Activated CD4-positive, alpha-beta T cell treated with anti-CD3 and anti-CD28 coated beads, Interleukin-2, Interleukin-4, amounts not matched to agents 100 ng/mL and 50 ng/mL, durations not matched to agents 16 hours and 8 hours (primary cell): ENCODE measurements at places on chromosomes 7 and 10.

GRCh38 chr10:79070081-79070605 is 1.4 kb downstream of the ZMIZ1 start:
- DNase-seq, result no peak

- no peak for DNase-seq
These were observed 23.9 kb downstream of the SLC18A2 start for GRCh38 chr10:117264782-117265181.

GRCh38 chr7:44433255-44434022 is 57.0 kb downstream of the NUDCD3 start:
- DNase-seq, result no peak

DNA sequence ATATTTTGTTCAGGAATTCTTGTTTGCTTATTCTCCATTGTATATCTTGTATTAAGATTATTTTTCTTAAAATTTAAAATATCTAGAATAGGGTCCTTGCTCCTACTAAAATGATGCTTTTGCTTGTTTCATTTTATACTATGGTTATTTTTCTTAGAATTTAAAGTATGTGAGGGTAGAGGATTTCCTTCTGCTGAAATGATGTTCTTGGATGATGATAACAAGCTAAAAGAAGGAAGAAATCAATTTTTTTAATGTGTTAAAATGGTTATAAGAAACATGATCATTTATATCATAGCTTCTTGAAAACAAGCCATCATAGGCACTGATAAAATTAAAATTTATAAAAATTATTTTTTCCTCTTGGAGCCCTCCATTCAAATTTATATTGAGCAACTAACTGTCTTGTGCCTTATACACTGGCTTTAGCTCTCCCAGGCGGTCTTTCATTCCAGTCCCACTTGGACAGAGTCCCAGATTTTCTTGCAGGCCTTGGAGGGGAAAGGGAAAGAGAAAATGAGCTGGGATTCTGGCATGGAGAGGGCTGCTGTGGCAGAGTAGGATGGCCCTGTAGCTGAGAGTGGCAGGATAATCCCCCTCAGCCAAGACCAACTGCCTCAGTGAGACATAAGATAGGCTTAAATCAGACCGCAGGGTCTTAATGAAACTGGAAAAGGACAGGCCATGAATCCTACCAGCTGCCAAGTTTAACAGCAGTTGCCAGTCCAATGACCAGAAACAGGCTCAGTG is 60.2 kb downstream of the DNAJB9 start:
- DNase-seq, result no peak

- no peak for DNase-seq
These were observed 233.0 kb downstream of the DNAJB9 start for GRCh38 chr7:108802650-108803049.

DNA sequence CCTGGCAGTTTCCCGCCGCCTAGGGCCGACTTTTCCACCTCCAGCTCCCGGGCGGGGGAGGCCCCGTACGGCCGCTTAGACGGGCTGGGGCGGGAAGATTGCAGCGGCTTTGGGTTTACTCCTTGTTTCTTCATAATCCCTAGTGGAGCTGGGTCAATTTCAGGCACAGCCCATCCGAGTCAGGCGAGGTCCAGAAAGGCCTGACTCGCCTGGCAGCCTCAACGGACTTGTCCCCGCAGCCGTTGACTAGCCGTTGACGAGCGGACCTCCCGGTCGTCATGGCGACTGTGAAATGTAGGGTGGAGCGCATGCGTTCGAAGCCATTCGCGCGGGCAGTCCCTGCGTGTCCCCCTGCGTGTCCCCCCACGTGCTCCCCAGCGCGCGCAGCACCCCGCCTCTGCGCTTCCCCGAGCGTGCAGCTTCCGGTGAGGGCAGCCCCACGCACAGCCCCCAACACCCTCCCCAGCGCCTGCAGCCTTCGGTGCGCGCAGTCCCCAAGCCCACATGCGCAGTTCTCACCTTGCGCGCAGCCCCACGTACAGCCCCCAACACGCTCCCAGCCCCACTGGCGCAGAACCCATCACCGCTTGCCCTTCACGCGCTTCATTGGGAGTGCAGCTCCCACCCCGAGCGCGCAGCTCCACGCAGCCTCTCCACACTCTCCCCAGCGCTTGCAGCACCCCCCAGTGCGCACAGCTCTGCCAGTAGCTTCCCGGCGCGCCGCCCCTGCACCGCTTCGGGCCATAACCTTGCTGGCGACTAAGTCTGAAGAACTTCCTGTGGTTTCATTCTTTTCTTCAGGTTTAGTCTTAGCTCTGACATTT is 67.8 kb downstream of the TBX20 start:
- DNase-seq, result peak; percentile 2

DNA sequence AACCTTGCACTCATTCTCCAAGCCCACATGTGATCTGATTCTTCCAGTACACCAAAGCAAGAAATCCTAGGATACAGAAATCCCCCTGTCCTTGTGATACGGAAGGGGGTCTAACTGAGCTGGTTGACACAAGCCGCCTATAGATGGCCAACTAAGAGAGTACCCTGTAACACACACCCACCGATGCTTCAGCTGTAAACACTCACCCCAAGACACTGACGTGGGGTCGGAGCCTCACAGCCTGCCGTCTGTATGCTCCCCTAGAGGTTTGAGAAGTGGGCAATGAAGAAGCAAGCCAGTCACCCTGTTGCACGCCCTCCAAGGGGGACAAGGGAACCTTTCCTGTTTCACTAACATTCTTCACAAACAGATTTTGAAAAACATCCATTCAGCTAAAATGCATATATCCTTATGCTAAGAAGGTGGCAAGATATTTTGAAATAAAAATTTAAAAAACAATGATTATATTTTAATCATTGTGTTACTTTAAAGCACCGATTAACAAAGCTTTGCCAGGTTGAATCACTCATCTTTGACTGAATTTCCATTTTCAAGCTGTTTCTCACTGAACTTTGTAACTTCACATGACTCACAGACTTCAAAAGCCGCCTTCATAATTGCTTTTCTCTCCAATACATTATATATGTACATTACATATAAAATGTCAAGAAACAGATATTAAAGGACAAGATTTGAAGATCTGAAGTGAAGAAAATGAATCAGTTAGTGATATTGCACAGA is 329.3 kb downstream of the ARL4A start:
- DNase-seq, result no peak

DNA sequence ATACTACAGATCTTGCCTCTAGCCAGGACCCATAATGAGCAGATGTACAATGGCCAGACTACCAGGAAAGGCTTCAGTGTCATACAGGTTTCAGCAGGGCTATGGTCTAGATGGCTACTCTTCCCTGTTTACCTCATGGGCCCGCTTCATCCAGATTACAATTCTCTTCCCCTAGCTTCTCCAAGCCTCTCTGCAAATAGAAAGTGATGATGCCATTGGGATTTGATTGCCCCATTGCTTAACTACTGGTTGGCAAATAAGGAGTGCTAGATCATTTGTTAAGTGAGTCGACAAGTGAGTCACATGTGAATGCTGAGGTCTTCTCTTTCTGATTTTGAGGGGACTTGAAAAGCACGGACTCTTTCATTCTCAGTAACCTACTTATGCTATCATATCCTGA is 361.5 kb upstream of the LRRTM3 start:
- no peak for DNase-seq

GRCh38 chr10:4684434-4684833 is 141.6 kb upstream of the AKR1E2 start:
- DNase-seq, result no peak

DNA sequence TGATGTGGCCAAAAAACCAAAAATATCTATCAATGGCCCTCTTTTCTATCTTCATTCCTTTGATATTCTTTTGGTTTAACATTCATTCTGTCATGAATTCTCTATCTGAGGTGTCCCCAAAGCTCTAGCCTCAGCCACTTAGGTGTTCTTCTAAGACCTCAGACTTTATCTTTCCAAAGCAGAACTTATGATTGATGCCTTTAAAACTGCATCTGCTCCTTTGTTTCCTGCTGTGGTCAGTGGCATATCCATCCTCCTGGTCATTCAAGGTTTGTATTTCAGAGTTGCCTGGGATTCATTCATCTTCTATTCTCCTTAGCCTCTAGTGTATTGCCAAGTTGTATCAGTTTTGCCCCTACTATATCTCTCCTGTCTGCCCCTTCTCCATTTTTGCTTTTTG is 30.6 kb downstream of the FHIP2A start:
- no peak for DNase-seq

DNA sequence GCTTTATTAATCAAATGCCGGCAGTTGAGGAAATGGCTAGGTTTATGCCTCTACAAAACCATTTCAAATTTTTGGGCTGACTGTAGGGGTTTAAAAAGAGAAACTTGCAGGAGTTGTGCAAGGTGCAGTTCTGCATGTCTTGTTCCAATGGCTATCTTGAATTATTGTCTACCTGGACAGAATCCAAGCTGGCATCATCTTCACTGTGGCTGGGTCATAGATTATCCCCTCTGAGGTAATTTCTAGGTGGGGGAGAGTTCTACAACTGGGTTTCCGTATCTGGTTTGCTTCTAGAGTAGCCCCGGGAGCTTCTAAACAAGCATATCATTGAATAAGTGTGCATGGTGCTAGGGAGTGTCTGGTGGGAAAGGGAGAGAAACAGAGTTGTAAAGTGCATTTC is 16.9 kb downstream of the BET1 start:
- DNase-seq, result no peak

DNA sequence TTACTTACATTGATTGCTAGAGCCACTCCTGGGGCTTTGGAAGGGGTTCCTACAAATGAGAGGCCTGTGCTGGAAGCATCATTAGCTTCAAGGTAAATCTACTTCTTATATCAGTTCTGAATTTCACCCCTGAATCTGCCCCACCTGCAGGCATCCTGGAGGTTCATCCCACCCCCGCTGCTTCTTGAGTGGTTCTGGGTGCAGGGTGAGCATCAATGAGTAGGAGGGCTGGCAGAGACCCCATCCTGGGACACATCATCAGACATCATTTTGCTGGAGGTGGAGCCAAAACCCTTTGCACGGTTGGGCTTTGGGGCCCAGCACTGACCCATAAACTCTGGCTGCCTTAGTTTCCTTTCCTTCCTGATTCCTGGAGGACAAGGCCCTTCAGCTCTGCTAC is 143.7 kb downstream of the PTPN20 start:
- no peak for DNase-seq

- DNase-seq, result no peak
These were observed 289.4 kb upstream of the IGFBP3 start for GRCh38 chr7:46210467-46210866.

DNA sequence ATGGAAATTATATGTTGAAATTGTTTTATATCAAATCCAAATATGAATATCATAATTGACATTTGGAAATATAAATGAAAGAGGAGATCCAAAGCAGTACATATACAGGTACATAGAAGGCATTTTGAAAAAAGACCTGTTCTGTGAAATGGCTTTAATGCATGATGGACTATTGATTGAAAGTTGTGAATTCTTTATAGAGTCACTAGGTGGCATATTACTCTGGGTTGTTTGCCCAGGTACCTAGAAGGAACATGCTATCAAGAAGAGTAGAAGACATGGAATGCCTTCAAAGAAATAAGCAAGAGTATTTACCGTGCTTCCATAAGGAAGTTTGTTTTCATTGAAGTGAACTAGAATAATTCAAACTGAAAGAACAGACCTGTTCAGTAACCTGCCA is 160.0 kb upstream of the ANK3 start:
- no peak for DNase-seq

GRCh38 chr10:114064151-114065048 is 20.7 kb downstream of the ADRB1 start:
- DNase-seq, result no peak

GRCh38 chr10:17456032-17456548 is 1.7 kb upstream of the ST8SIA6 start:
- DNase-seq, result no peak

DNA sequence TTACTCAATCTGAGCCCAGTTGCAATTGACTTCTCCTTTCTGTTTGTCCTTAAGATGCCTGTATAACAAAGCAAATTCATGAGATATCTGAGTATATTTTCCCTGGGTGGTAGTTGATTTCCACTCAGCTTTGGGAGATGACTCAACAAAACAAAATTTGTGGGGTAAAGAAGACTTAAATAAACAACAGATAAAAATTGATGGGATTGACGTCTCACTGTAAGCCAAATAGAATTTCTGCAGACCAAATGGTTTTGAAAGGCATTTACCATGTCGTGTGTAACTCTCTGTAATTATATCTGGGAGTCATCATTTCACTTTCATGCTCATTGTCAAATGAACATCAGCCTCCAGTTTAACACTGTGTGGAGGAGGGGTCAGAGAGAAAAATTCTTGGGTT is 255.4 kb upstream of the MYO3A start:
- DNase-seq, result no peak

DNA sequence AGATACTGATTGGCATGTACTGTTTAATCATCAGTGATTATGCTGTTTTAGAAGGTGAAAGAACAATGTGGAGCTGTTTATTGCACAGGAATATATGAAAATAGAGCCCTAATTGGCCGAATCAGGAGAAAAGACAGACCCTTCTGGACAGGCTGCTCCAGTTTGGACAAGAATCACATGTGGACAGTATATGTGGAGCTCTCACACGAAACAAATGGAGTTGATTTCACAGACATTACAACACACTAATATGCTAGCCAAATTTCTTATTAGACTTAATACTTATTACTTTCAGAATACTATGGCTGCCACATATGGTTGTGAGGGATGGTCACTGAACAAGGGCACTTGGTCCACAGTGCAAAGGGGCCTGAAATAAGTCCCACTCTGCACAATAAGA is 15.5 kb downstream of the TWIST1 start:
- DNase-seq, result no peak

DNA sequence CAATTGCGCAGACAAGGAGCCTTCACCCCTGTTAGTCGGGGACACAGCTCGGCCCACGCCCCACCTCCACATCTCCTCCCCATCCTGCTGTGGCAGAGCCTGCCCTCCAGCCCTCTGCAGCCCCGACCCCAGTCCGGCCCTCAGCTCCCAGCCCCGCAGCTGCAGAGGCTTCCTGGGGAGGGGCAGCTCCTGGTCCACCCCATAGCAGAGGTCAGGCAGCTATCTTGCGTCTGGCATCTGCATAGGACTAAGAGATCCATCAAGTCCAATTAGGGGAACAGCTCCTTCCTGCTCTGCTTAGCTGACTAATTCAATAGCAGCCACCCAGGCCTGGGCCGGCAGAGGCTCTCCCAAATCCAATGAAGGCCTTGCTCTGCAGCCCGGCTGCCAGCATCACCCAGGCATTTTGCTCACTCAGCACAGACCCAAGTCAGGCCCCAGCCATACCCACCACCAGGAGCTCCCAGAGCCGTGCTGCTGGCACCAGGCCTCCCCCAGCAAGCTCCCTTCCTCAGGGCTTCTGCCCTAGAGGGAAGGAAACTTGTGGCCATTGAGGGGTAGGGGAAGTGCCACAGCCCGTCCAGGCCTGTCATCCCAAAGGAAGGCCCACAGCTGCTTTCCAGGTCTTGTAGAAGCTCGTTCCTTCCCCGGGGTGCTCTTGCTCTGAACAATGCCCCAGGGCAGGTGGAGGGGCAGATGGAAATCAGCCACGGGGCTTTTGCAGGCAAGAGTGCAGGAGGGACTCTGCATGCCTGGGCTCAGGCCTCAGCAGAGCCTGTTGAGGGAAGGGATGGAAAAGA is 106.2 kb upstream of the RET start:
- no peak for DNase-seq
